ENCODE measurements at places on chromosomes 3 and 15.

GRCh38 chr3:26799679-26800317 lies 177.2 kb downstream of the LRRC3B start:
- DNase-seq = no peak

DNA sequence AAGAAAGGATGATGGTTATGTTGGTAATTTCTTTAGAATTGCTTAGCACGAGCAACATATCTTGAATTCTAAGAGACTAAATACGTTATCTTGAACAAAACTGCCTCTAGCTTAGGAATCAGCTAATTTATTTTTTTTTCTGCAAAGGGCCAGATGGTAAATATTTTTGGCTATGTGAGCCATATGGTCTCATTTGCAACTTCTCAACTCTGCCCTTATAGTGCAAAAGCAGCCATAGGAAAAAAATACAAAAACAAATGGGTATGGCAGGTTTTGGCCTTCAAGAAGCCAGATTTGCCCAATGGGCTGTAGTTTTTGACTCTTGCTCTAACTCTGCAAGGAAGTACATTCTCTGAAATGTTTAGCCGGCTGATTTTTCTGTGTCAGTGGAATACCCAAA lies 11.9 kb downstream of the OXSM start:
- DNase-seq = no peak

GRCh38 chr15:29122506-29122905 lies 147.1 kb downstream of the NSMCE3 start:
- DNase-seq = no peak

DNA sequence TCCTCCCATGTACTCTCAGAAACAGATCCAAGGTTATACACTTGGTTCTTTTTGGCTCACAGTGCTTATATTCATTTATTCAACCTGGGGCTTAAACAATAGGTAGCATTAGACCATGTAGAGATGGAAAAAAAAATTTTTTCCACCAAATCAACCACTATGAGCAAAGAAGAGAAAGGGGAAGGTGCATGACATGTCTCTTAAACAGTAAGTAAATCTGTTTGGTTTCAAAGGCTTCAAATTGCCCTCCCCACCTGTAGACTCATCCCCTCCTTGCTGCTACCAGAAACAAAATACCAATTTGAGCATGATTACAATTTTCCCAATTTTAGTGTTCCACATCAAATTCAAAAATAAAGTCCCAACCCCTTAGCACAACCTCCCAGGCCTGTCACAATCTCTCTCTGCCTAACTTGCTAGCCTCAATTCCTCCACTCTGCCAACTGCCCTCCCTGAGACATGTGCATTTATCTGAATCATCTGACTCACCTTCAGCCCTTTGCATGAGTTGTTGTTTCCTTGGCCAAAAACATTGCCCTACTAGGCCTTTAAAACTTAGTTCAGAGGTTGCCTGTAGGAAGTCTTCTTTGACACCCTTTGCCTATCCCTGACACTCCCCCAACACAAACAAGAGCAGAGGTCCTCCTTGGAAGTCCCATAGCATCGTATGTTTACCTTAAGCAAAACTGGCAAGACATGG lies 30.3 kb upstream of the TSC22D2 start:
- no peak for DNase-seq
